Fibroblast of lung (primary cell): ENCODE measurements at places on chromosomes 12 and 14. TPM values are rescaled to one million over a fixed set of nuclear protein-coding genes. Genes with fewer than 3 reads are reported as not detected.
A peak's percentile ranks its signal among the peaks of the same experiment; 100 is the strongest.

Gene PRH2
- 0.14 TPM in 1 of 2 replicates, not detected in the other for polyA plus RNA-seq

Gene TRHDE
- polyA plus RNA-seq: 8.8 and 17.6 TPM in 2 replicates

Gene SPIC
- not detected in 2 replicates for polyA plus RNA-seq

Gene MIS18BP1
- polyA plus RNA-seq: 13.3 and 16.3 TPM in 2 replicates

- DNase-seq: no peak
These were observed 61.4 kb downstream of the POLR3B start for GRCh38 chr12:106418970-106419369.

GRCh38 chr14:89377544-89377943 lies 39.5 kb downstream of the FOXN3 start:
- no peak for DNase-seq

Gene TAS2R30
- polyA plus RNA-seq: 0.08 TPM in 1 of 2 replicates, not detected in the other

- no peak for DNase-seq
These were observed 6.4 kb upstream of the PMCH start for GRCh38 chr12:102204025-102204424.

DNA sequence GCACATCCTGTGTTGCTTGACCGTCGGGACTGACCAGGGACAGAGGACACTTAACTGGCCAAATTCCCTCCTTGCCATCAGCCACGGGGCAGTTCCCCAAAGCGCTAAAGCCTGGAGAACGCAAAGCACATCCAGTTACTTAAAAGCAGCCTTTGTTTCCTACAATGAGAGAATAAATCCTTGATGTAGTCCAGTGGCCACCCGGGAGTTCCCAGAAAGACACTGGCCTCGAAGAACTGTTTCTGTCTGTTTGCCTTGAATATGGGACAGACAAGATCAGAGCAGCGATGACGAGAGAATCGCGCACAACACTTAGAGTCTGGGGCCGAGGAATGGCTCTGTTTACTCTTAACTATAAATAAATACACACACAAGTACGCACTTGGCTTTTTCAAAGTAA lies 102.2 kb downstream of the TNFAIP2 start:
- no peak for DNase-seq

GRCh38 chr12:32756476-32757066 lies 874 bp upstream of the YARS2 start:
- peak; percentile 8 for DNase-seq

- no peak for DNase-seq
These were observed 182.7 kb upstream of the LMO3 start for GRCh38 chr12:16788506-16789203.

DNA sequence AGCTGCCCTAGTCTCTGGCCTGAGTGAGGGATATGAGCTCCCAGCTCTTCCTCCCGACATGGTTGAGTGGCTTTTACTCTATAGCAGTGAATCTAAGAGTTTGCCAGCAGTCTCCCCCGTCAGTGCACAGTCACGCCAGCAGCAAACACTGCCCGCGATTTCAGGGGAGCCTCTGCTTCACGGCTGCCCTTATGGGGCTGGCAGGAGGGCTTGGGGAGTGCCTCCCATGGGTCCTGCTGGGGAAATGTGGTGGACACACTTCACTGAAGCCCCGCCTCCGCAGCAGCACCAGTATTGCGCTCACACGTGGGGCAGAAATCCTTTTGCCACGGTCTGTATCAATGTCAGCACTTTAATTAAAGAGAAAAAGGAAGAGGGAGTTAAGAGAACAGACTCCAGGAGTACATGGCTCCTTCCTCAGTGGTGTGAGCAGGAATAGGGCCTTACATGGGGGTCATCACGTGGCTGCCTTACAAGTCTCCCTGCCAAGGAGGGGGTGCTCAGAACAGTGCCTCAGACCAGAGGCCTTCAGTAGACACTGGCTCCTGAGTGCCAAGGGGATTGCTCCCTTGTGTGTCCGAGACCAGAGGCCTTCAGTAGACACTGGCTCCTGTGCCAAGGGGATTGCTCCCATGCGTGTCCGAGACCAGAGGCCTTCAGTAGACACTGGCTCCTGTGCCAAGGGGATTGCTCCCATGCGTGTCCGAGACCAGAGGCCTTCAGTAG lies 55.7 kb downstream of the SFSWAP start:
- no peak for DNase-seq

Gene OR6C2
- polyA plus RNA-seq: not detected in 2 replicates

- peak; percentile 100 for DNase-seq
These were observed 35.6 kb downstream of the DGLUCY start for GRCh38 chr14:91149462-91149861.

GRCh38 chr12:124979568-124979967 lies 9.4 kb downstream of the DHX37 start:
- DNase-seq: no peak

DNA sequence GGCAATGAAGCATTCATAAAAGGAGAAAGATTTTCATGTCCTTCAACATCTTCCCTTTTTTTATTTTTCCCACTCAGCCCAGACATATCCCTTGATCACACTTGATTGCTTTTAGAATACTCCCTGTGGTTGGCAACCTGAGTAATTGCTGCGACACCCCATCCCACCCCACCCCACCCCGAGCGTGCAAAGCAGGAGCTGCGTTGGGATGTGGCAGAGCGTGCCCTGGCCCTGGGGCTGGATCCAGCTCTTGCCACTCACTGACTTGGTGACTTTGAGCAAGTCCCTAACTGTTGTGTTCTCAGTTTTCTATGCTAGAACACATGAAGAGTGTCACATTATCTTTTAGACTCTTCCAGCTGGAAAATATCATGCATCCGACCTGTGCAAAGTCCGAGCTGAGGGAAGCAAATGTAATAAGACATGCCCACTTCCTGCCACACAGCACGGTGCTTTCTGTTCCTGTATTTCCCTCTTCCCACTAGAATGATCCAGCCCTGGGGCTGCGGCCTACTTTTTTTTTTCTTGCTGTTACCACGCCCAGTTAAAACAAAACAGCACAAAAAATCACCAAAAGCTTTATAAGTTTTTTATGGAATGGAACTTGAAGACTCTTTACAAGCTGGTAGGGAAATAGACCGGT lies 4.0 kb downstream of the ASCL4 start:
- DNase-seq: no peak

Gene WDHD1
- 7.3 and 13.0 TPM in 2 replicates for polyA plus RNA-seq
